Activated naive CD8-positive, alpha-beta T cell treated with anti-CD3 and anti-CD28 coated beads for 36 hours (primary cell): ENCODE measurements at places on chromosomes 2 and 18. TPM values are rescaled to one million over a fixed set of nuclear protein-coding genes. Genes with fewer than 3 reads are reported as not detected.

Gene GATA6
- total RNA-seq: not detected

Gene TUBA3D
- not detected for total RNA-seq

Gene POTEJ
- not detected for total RNA-seq

Gene MROH2A
- not detected for total RNA-seq

Gene GCG
- not detected for total RNA-seq

Gene ACMSD
- not detected for total RNA-seq

Gene RAB6C
- total RNA-seq: not detected

Gene HOXD10
- not detected for total RNA-seq

Gene SNX17
- 88.1 TPM for total RNA-seq

Gene TRABD2A
- total RNA-seq: 59.2 TPM

Gene CXCR4
- total RNA-seq: 57.7 TPM

Gene PRPF40A
- total RNA-seq: 154 TPM

Gene CCDC141
- total RNA-seq: 5.6 TPM

Gene PLCL1
- 0.23 TPM for total RNA-seq

Gene TIMM21
- 78.1 TPM for total RNA-seq

Gene TRIM43
- total RNA-seq: not detected

Gene PLA2R1
- not detected for total RNA-seq

Gene PRKRA
- total RNA-seq: 66.1 TPM

Gene TSPYL6
- not detected for total RNA-seq

Gene DHRS9
- total RNA-seq: not detected

Gene DBI
- total RNA-seq: 162 TPM

Gene COLEC12
- not detected for total RNA-seq

Gene OR6B2
- total RNA-seq: not detected

Gene SERPINB13
- total RNA-seq: not detected
